ENCODE measurements at places on chromosomes 12 and 14. TPM values are rescaled to one million over a fixed set of nuclear protein-coding genes. Genes with fewer than 3 reads are reported as not detected.

PMEL gene
- 0.26 TPM for total RNA-seq

CARMIL3 gene
- total RNA-seq, result 0.07 TPM

PIK3C2G gene
- total RNA-seq, result not detected

SLC39A2 gene
- not detected for total RNA-seq

GALNT9 gene
- total RNA-seq, result not detected

PRH2 gene
- total RNA-seq, result not detected

HOXC12 gene
- total RNA-seq, result not detected

CHURC1 gene
- total RNA-seq, result 77.4 TPM

PLCZ1 gene
- 1.5 TPM for total RNA-seq

LMO3 gene
- total RNA-seq, result 0.88 TPM

GRCh38 chr12:53344824-53345485 lies 8.8 kb upstream of the SP7 start:
- DNase-seq, result peak; percentile 80

DNA sequence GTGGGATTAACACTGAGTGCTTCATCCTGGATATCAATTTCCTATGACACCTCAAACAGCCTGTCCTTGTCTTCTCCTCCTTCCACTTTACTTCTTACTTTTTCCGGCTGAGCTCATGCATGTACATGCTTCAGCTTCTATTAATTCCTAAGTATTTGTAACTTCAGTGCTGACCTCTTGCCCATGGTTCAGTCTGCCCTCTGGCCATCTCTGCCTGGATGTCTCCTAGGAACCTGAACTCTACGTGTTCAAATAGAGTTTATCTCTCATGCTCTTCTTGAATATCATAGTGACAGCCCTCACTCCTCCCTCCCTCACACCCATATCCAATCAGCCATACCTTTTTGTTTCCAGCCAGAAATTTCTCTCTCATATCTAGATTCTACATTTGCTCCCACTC lies 141.6 kb downstream of the ATP23 start:
- no peak for DNase-seq

GRCh38 chr12:50988871-50989270 lies 36.5 kb downstream of the HIGD1C start:
- no peak for DNase-seq

- DNase-seq, result no peak
Observed at GRCh38 chr14:51597261-51598001, 54.3 kb upstream of the FRMD6 start.

- DNase-seq, result no peak
Observed at GRCh38 chr14:84181072-84181471, 1348.9 kb upstream of the FLRT2 start.

- no peak for DNase-seq
Observed at GRCh38 chr12:15534322-15534721, 212.0 kb downstream of the PTPRO start.

DNA sequence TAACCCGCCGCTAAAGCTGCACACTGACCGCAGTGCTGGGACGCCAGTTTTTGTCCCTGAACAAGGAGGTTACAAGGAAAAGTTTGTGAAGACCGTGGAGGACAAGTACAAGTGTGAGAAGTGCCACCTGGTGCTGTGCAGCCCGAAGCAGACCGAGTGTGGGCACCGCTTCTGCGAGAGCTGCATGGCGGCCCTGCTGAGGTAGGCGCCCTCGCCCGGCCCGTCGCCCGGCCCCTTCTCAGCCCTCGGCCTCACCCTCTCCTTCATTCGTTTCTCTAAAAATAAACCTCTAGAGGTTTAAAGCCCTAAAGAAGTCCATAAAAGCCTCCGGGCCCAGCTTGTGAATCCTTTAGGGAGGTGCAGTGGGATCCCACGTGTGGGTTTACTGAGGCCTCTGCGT lies 52.2 kb upstream of the AMN start:
- DNase-seq, result no peak

DNA sequence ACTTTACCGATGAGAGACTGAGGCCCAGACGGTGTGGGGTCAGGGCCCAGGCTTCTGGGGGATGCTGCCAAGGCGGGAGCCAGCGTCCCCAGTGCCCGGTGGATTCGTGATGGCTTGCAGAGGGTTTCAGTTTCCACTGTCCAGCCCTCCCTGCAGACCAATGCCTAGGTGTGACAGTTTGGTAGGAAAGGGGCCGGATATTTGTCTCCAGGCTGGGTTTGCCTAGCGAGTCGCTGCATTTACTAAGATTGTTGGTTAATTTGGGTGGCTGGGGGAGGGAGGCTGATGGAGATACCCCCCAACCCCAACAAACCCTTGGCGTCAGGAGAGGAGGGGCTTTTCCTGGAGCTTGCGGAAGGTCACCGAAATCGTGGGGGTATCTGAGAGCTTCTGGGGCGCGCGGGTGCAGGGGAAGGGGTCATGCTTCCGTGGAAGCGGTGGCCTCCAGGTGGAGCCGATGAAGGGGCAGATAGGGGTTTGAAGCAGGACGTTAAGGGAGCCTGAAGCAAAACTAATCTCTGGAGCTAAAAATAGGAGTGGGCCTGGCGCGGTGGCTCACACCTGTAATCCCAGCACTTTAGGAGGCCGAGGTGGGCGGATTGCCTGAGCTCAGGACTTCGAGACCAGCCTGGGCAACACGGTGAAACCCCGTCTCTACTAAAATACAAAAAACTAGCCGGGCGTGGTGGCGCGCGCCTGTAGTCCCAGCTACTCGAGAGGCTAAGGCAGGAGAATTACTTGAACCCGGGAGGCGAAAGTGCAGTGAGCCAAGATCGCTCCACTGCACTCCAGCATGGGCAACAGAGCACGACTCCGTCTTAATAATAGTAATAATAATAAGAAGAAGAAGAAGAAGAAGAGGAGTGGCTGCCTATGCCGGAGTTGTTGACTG lies 1.1 kb upstream of the CDC42BPB start:
- DNase-seq, result no peak

DNA sequence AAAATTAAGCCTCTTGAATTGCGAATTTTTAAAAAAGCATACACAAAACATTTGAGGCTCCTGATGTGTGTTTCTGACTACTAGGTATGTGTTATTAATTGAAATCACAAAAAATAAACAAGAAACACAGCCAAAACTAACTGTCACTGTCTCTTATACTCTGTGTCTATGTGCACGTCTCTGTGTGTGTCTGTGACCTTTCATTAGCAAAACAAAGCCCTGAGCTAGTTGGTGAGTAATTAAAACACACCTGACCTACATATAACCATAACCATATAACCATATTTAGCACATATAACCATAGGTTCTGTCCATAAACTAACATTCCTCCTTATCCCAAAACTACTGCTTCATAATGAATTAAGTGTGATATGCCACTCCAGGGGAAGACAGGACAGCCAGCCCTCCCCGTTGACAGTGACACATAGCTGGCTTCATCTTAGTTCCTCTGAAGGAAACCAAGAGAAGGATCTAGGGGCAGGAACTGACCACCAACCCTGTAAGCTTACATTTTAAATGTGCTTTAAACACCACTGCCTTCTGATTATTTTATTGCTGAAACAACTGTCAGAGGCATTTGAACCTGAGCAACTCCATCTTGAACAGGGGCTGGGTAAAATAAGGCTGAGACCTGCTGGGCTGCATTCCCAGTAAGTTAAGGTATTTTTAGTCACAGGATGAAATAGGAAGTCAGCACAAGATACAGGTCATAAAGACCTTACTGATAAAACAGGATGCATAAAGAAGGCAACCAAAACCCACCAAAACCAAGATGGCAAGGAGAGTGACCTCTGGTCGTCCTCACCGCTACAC lies 106.7 kb downstream of the PPP2R5E start:
- no peak for DNase-seq

- DNase-seq, result no peak
Observed at GRCh38 chr14:28773861-28774691, 7.5 kb downstream of the FOXG1 start.

DNA sequence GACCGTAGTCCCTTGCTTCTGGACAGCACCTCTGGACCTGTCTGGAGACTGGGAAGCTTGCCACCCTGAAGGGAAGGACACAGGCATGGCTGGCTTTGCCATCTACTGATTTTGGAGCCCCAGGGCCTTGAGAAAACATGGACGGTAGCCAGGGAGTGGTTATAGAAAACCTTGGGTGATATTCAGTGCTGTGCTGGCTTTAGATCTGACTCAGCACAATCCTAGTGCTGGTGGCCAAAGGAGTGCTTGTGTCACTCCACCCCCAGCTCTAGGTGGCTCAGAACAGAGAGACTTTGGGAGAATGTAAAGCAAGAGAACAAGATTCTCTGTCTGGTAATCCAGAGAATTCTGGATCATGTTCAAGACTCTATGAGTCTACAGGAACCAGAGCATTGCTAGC lies 214.5 kb upstream of the IGF1 start:
- no peak for DNase-seq

GRCh38 chr12:19490908-19491307 lies 51.6 kb downstream of the AEBP2 start:
- no peak for DNase-seq

- no peak for DNase-seq
Observed at GRCh38 chr12:8648576-8649205, 13.9 kb downstream of the MFAP5 start.

DNA sequence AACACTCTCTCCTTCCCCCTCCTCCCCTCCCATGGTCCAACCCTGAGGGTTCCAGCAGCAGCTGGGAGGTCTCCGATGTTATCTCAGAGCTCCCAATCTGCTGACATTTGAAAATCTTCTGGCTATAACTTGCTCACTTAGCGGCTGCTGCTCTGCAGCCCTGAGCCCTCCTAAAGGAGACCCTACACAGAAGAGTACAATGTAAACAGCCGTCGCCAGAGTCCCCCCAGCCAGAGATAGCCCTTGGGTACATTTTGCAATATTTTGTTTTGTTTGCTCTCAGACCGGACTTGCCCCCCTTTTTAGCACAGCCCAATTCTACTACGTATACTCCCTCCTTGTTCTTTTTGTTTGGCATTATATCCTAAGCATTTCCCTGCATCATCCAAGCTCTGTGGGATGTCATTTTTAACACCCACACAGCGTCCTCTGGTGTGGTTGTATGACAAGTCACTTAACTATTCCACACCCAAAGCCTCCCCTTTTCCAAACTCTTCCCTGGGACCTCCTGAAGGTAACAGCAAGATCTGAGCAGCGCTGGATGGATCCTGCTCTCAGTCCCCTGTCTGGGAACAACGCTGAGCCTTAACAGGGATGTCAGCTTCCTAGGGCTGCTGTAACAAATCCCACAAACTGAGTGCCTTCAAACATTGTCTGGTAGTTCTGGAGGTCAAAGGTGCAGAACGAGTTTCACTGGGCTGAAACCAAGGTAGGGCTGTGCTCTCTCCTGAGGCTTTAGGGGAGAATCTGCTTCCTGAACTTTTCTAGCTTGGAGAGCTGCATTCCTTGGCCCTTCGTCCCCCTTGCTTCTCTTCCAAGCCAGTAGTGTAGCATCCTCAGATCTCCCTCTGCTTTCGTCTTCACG lies 25.3 kb upstream of the TCL1B start:
- DNase-seq, result no peak

GRCh38 chr12:14825256-14825655 lies 11.3 kb upstream of the SMCO3 start:
- no peak for DNase-seq

DNA sequence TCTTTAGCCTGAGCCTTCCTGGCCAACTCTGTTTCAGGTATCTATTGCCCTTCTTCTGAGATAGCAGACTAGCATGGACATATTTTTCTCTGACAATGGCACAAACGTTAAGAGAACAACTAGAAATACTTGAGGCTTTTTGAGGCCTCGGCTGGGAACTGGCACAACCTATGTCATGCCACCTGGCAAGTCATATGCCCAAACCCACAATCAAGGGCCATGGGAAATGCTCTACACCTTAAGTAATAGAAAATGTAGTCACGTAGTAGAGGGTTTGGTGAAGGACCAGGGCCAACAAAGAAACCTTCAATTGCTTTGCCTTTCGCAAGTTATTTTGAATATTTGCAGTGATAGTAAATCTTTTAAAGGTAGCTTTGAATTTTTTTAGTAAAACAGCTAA lies 325.4 kb downstream of the ZFP36L1 start:
- DNase-seq, result no peak

- no peak for DNase-seq
Observed at GRCh38 chr12:65642061-65642661, 182.1 kb upstream of the HMGA2 start.

DNA sequence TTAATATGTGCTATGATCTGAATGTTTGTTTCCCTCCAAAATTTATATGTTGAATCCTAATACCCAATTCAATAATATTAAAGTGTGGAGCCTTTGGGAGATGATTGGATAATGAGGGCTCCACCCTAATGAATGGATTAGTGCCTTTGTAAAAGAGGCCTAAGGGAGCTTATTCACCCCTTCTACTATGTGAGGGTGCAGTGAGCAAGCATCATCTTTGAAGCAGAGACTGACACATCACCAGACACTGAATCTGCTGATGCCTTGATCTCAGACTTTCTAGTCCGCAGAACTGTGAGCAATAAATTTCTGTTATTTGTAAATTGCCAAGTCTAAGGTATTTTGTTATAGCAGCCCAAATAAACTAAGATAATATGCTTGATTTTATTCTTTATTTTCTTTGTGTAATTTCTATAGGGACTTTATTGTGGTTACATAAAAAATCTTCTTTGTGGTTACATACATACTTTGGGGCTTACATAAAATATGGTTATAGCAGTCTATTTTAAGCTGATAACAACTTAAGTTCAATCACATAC lies 131.1 kb upstream of the SLC38A2 start:
- DNase-seq, result no peak

DNA sequence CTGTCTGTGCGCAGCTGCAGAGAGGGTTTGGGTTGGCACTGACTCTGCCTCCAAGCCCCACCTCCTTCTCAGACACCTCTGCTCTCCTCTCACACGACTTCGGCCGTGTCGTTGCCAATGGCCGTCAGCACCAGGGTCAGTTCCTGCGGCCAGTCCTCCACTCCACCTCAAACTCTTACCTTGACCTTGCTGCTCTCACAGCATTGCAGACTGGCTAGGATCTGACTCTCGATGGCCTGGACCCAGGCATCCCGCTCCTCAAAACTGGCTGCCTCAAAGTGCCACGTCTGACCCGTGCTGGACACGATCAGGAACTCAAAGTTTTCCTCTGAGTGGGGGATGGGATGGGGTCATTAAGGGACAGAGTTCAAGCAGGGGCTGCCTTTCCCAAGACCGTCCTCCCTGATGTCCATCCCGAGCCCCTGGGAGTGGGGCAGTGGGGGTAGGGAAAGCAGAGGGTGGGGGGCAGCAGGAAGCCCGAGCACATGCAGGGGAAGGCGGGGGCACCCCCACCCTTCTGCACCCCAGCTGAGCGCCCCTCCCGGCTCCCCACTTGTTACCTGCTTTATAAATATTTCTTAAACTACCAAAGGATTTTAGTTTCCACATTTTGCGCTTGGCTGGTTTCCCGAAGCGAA lies 10.7 kb downstream of the AGAP2 start:
- DNase-seq, result no peak

Measured in heart right ventricle (tissue), 16 donors.